Heart right ventricle (tissue), 16 donors: ENCODE measurements at places on chromosomes 2 and 18. TPM values are rescaled to one million over a fixed set of nuclear protein-coding genes. Genes with fewer than 3 reads are reported as not detected.

GRCh38 chr2:112255875-112256274 is 1.0 kb upstream of the ZC3H8 start:
- DNase-seq, result no peak

MAP4K4 gene
- total RNA-seq, result 116 TPM

DNA sequence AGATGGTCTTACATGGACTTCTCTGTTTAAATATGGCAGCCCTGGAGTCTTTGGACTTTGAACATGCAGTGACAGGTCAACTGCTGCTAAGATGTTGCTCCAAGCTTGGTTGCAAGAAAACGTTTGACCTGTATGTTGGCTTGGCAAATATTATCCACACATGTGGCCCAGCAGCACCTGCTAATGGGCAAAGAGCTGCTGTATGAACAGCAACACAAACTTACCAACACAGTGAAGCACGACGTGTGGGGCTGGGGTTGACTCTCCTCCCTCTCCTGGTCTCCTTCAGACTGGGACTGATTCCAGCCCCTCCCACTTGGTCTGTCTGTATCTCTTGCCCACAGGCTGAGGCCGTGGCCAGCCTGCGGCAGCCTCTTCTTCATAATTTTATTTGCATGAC is 3.8 kb downstream of the KCNE4 start:
- peak; percentile 28 for DNase-seq

GRCh38 chr2:85684380-85684779 is 9.8 kb upstream of the GNLY start:
- DNase-seq, result no peak

DNA sequence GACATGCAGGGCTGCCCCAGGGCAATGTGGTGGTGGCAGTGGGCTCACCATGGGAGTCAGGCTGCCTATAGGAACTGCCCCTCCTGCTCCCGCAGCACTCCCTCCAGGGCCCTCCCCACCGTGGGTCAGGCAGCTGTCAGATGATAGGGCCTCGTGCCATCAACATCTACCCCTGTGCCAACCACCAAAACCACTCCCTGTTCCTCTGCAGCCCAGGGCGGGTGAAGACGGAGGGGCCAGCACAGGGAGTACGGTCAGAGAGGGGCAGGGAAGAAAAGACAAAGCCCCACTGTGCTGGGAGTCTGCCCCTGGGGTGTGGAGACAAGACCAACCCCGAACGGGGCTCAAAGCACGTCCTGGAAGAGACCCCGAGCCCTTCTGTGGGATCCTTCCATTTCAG is 97.4 kb downstream of the TNS1 start:
- DNase-seq, result peak; percentile 72
